A549 treated with ZK216348 at 1 μM for 4 hours (cell line): ENCODE measurements at places on chromosomes 2 and 18. TPM values are rescaled to one million over a fixed set of nuclear protein-coding genes. Genes with fewer than 3 reads are reported as not detected.

CRYGD gene
- total RNA-seq: not detected in 5 replicates

POMC gene
- not detected in 5 replicates for total RNA-seq

SERPINB12 gene
- not detected in 5 replicates for total RNA-seq

PLB1 gene
- 1.5 to 1.9 TPM (median 1.8 TPM) in 5 replicates for total RNA-seq

RBM45 gene
- total RNA-seq: 11.7 to 14.1 TPM (median 13.0 TPM) in 5 replicates
